ENCODE measurements at places on chromosomes 2 and 18.

- DNase-seq: no peak
Measured at GRCh38 chr18:27394687-27395086, 209.6 kb upstream of the CHST9 start.

- no peak for DNase-seq
Measured at GRCh38 chr2:230254152-230254881, 28.8 kb downstream of the SP140 start.

GRCh38 chr2:153939124-153939796 is 67.5 kb downstream of the GALNT13 start:
- no peak for DNase-seq

- DNase-seq: no peak
Measured at GRCh38 chr2:17614174-17614930, 73.9 kb downstream of the VSNL1 start.

GRCh38 chr18:45713239-45713638 is 10.7 kb upstream of the SLC14A1 start:
- no peak for DNase-seq

GRCh38 chr18:79453816-79454735 is 58.3 kb downstream of the NFATC1 start:
- no peak for DNase-seq

- DNase-seq: no peak
Measured at GRCh38 chr18:79554945-79555645, 124.5 kb upstream of the CTDP1 start.

DNA sequence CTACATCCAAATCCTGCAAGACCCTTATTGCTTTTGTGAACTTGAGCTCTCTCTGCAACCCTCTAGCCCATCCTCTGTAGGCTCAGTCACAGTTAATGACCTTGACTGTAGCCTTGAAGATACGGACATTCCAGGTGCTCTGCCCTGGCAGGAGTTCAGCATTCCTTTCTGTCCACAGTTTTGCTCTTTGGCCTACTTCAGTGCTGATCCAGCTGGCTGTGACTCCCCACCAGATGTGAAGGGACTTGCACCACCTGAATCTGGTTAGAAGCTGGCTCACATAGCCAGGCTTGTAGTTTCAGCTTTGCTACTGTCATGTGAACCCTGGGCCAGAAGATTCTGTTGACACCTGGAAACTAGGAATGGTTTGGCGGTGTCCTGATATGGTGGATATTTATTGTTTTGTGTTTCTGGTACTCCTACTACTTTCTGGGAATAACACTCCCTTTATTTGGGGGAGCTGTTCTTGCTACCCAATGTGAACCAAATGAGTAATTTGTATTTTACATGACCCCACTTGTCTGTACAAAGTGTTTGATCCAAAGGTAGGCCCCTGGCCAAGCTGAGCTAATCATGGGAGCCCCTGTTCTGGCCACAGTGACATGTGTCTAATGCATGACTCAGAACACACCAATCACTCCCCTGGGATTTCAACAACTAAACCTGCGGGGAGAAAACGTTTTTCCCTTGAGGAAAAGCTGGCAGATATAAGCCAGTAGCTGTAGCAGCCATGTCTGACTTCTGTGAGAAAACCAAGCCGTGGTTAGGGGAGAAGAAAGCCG is 73.4 kb downstream of the CDCA7 start:
- no peak for DNase-seq

DNA sequence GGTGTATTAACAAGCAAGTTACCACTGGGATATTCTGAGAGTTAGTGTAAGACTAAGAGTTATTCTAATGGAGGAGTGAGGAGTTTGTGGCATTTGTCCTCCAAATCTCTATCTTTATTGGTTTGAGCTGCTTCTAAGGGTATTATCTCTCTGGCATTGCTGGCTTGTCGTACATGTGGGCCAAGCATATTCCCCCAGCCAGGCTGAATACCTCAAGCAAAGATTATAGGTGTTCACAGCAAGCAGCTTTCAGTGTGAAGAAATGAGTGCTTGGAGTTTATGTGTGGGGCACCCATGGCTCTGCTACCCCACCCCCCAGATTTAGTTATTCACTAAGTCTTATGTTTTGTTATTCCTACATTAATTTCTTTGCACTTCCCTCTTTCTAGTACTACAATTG is 193.6 kb upstream of the FANCL start:
- DNase-seq: no peak

DNA sequence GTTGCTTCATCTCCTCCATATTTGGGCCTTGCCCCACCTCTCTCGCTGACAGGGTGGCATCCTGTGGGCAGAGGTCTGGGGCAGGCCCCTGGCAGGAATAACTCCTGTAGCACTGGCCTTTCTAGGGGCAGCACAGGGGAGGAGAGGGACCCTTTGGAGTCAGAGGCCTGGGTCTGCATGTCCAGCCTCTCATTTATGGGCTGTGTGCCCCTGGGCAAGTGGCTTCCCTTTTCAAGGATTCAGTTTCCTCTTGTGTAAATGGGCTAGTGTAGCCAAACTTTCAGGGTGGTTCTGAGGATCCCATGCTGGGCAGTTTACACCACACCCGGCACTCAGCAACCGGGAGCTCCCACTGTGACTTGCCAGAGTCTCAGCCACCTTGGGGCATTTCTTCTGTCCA is 23.4 kb downstream of the ADRA2B start:
- DNase-seq: peak; percentile 81

DNA sequence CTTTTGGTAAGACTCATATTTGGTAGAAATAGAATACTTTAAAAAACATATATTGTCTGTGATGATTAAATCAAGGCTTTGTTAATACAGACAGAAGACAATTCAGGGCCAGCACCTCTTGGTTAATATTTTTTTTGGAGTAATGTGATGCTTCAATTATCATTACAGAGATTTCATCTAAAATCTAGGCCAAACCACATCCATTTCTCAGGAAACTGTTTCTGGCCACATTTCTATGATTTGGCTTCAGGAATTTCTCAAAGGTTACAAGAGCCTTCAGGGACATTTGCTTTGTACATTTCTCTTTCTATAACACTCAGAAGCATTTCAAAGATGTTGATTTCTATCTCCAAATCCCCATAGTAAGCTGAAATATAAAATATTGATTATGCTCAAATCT is 614.9 kb downstream of the LRP1B start:
- DNase-seq: no peak

- DNase-seq: no peak
Measured at GRCh38 chr2:217469203-217469810, 533.5 kb downstream of the TNS1 start.

- no peak for DNase-seq
Measured at GRCh38 chr2:143622106-143622505, 492.9 kb downstream of the ARHGAP15 start.

DNA sequence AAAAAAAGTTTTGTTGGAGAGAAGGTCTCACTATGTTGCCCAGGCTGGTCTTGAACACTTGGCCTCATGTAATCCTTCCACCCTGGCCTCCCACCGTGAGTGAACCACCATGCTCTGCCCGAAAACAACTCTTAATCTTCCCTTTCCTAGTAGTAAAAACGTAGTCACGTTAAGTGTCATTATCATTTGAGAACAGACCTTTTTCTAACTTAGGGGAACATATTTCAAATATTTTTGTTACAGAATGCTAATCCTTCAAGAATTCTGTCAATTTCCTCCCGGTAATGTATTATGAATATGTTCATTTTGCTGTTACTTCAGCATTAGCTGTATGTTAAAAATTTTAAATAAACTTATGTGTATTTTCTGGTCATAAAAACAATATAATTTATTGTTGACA is 49.7 kb downstream of the MTA3 start:
- DNase-seq: no peak

GRCh38 chr2:11624893-11625292 is 45.1 kb downstream of the NTSR2 start:
- DNase-seq: no peak

DNA sequence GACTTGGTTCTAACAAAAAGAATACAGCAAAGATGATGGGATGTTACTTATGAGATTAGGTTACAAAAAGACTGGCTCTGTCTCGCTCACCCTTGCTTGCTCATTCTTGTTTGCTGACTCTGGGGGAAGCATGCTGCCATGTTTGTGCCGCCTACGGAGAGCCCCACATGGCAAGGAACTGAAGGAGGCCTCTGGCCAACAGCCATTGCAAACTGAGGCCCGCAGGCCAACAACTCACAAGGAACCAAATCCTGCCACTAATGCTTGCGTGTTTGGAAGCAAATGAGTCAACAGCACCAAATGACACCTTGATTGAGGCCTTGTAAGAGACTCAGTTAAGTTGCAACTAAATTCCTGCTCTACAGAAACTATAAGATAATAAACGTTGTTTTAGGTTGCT is 297.6 kb upstream of the STON1 start:
- no peak for DNase-seq

GRCh38 chr2:51953931-51954330 is 922.0 kb upstream of the NRXN1 start:
- DNase-seq: no peak

- DNase-seq: no peak
Measured at GRCh38 chr2:27171351-27171848, 22.6 kb downstream of the TCF23 start.

DNA sequence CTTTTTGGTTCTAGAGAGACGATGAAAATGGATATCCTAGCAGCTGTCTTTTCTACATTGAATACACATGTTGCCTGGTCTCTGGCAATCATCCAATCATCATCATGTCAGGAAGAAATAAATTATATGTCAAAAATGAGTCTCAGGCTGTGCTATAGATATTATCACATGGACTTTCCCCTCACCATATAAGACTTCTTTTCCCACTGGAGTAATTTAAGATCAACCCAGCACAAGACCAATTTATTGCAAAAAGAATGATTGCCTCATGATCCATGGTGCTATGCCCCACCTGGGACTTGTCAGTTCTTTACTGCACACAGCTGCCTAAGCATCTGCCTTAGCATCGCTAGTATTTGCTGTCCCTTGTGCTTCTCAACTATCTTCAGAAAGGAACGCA is 783.7 kb upstream of the TMEFF2 start:
- DNase-seq: no peak

DNA sequence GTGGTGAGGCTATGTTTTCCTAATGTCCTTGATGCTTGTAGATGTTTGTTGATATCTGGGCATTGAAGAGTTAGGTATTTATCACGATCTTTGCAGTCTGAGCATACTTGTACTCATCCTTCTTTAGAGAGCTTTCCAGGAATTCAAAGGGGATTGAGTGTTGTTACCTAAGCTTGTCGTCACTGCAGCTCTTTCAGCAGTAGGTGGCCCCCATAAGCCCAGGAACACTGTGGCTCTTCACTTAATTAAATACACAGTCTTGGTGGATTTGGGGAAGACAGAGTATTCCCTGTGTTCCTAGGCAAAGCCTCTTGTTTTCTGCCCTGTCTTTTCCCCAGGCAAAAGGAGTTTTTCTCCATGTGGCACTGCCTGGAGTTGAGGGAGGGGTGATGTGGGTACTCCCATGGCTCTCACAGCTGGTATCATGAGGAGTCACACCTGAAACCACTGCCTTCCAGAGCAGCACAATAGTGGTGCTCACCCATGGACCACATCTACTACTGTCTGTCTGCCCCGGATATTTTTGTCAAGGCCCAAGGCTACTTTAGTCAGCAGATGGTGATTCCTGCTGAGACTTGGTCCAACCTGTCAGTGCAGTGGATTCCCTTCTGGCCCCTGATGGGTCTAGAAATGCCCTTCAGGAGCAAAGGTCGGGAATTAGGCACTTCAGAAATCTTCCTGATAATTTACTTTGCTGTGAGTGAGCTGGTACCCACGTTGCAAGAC is 95.7 kb downstream of the GALNT13 start:
- DNase-seq: no peak

DNA sequence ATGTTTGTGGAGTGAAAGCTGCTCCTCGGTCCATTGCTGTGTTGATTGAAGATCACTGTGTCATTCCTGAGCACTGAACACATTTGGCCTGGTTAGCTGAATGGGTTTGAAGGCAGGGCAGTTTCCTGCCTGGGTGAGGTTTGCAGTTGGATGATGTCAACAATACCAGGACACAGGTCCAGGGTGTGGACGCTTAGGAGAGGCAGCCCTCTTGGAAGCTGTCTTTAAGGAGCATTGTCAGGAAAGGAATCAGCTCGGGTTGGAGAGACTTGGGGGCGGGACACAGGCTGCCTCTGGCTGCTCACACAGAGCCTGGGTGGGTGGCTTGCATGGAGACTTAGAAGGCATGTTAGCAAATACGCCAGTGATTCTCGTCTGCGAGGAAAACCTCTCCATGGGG is 237.7 kb downstream of the SEPTIN10 start:
- DNase-seq: no peak

DNA sequence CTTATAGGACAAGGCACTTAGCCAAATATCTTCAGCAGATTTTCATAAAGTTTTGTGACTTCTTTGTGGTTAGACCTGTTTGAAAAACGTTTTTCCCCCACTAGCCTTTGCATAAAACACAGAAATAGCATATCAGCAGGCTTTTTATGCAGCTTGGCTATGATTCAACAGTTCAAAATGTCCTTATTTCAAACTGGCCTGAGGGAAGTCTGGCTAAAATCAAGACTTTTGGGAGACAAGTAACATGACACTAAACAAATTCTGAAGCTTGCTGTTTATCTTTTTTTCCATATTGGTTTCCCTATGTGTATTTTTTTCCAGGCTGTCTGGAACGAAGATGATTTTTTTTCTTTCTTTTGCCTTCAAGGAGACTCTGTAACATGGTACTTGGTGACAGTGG is 95.1 kb upstream of the L3MBTL4 start:
- DNase-seq: no peak

GRCh38 chr18:42047721-42048120 is 92.7 kb downstream of the PIK3C3 start:
- DNase-seq: no peak

DNA sequence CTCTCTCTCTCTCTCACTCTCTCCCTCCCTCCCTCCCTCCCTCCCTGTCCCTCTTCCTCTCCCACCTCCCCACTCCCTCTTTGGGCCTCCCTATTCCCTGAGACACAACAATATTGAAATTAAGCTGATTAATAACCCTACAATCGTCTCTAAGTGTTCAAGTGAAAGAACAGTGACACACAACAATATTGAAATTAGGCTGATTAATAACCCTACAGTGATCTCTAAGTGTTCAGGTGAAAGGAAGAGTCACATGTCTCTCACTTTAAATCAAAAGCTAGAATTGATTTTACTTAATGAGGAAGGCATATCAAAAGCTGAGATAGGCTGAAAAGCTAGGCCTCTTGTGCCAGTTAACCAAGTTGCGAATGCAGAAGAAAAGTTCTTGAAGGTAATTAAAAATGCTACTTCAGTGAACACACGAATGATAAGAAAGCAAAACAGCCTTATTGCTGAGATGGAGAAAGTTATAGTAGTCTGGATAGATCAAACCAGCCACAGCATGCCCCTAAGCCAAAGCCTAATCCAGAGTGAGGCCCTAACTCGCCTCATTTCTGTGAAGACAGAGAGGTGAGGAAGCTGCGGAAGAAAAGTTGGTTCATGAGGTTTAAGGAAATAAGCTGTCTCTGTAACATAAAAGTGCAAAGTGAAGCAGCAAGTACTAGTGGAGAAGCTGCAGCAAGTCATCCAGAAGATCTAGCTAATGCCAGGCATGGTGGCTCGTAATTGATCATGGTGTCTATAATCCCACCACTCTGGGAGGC is 21.3 kb downstream of the MALT1 start:
- DNase-seq: no peak

GRCh38 chr2:121650315-121650930 is 1.2 kb upstream of the CLASP1 start:
- peak; percentile 86 for DNase-seq

GRCh38 chr2:10400568-10400977 is 47.6 kb downstream of the ODC1 start:
- DNase-seq: no peak

- DNase-seq: no peak
Measured at GRCh38 chr2:238434846-238435751, 8.4 kb downstream of the ASB1 start.
